Esophagus muscularis mucosa (tissue), 4 donors: ENCODE measurements at places on chromosomes 11 and 22. TPM values are rescaled to one million over a fixed set of nuclear protein-coding genes. Genes with fewer than 3 reads are reported as not detected.

REXO2 gene
- 95.1 TPM for total RNA-seq

EFCAB6 gene
- 3.4 TPM for total RNA-seq

MRE11 gene
- 11.7 TPM for total RNA-seq

OR6X1 gene
- not detected for total RNA-seq

NXPE2 gene
- 0.42 TPM for total RNA-seq

CCDC87 gene
- 0.83 TPM for total RNA-seq

- no peak overlapping the region for H3K4me3 ChIP-seq
- no peak overlapping the region for H3K27ac ChIP-seq
- H3K27me3 ChIP-seq, result no peaks in the 10 kb centered on the region
- no peaks in the 10 kb centered on the region for H3K4me1 ChIP-seq
These were observed 205.8 kb downstream of the ARHGAP42 start for GRCh38 chr11:100892886-100893285.

DNA sequence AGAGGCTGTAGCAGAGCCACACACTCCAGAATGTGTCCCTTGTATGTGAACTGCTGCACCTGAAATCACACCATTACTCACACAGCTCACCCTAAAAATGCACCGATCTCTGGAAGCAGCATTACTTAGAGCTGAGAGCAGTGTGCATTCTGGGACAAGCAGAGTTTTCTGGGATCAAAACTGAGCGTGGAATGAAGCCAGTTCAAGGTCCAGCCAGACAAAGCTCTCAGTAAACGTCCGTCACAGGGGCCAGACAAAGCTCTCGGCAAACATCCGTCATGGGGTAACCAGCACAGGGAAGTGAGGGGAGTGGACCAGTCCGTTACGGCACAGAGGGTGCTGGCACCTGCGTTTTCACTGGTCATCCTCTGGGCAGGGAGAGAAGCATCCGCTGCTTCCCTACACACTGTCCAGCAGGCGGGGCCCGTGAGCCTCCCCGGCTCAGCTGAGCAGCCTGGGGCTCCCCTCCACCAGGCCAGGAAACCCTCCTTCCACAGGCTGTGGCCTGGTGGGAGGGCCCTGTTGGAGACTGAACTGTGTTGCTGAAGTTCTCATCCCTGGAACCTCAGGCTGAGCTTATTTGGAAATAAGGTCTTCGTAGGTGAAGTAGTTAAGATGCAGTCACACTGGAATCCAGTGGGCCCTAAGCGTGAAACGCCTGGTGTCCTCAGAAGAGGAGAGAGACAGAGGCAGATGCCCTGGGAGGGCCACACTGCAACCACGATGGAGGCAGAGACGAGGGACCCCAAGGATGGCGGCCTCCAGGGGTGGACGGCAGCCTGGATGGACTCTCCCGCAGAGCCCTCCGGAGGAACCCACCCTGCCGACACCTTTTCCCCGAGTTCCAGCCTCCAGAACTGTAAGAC, 883.9 kb downstream of the BRD1 start:
- no peak overlapping the region for H3K27ac ChIP-seq
- H3K36me3 ChIP-seq, result no peaks in the 10 kb centered on the region
- peaks cover 43% of the 10 kb centered on the region for H3K27me3 ChIP-seq
- H3K4me3 ChIP-seq, result no peak overlapping the region
- peak; percentile 88 for DNase-seq

DNA sequence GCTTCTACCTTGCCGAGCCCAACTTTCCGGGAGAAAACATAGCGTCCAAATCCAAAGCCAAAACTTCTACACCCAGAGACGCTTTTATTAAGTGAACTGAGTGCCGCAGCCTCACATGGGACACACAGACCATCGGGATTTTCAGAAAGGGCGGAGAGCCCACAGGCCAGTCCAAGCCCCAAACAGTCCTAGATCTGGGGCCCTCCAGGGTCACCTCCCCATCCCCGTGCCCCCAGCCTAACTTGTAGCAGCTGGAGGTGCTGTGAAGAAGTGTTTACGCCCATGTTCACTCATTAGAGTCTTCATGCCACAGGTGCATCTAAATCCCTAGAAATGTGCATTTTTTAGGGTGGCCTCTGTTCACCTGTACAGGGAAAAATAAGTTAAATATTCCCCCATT, 14.1 kb upstream of the ADORA2A start:
- no peaks in the 10 kb centered on the region for H3K27me3 ChIP-seq
- H3K4me1 ChIP-seq, result peaks cover 2% of the 10 kb centered on the region
- H3K27ac ChIP-seq, result no peak overlapping the region
- H3K4me3 ChIP-seq, result no peak overlapping the region
- DNase-seq, result no peak

GRCh38 chr11:109027851-109028250, 363.0 kb downstream of the DDX10 start:
- H3K36me3 ChIP-seq, result no peaks in the 10 kb centered on the region
- H3K4me1 ChIP-seq, result no peaks in the 10 kb centered on the region
- H3K27ac ChIP-seq, result no peak overlapping the region
- DNase-seq, result peak; percentile 37

- H3K4me3 ChIP-seq, result no peak overlapping the region
- peak overlapping the region; percentile 99 for H3K27ac ChIP-seq
- no peak for DNase-seq
- peaks cover 24% of the 10 kb centered on the region for H3K4me1 ChIP-seq
- H3K36me3 ChIP-seq, result peaks cover 53% of the 10 kb centered on the region
- H3K27me3 ChIP-seq, result no peaks in the 10 kb centered on the region
These were observed 2.5 kb downstream of the PCSK7 start for GRCh38 chr11:117229411-117229810.

DNA sequence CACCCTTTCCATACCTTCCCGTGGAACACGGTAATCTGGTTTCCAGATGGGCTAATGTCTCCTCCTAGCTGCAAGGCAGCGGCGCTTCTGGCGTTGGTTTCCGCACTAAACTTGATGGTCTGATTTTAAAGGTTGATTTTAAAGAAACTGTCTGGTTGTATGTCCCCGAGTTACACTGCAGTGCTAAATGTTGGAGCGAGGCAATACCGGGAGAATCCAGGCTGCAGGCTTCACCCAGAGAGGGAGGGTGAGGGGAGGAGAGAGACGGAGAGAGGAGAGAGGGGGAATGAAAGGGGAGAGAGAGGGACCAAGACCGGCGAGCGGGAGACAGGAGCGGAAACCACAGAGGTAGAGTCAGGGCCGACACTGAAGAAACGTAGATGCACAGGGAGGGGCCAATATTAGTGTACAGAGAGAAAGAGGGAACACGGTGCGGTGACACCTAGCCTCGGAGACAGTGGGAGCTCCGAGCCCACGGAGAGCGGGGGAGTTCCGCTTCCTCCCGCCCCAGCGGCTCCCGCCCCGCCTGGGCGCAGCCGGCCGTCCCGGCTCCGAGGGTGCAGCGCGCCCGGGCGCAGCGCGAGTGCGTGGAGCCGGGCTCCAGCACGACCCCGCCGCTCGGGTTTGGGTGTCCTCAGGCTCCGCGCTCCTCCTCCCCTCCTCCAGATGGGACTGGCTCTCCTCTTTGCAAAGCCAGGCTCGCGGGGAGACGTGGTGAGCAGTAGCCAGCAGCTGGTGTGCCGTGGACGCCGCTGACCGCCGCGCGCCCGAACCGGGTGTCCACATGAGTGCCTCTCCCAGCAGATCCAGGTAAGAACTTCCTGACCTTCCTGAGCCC, 71.9 kb upstream of the GRAMD1B start:
- H3K4me1 ChIP-seq, result peaks cover 20% of the 10 kb centered on the region
- H3K27me3 ChIP-seq, result no peaks in the 10 kb centered on the region
- H3K36me3 ChIP-seq, result no peaks in the 10 kb centered on the region
- H3K27ac ChIP-seq, result no peak overlapping the region
- H3K4me3 ChIP-seq, result peak overlapping the region; percentile 50
- no peak for DNase-seq

DNA sequence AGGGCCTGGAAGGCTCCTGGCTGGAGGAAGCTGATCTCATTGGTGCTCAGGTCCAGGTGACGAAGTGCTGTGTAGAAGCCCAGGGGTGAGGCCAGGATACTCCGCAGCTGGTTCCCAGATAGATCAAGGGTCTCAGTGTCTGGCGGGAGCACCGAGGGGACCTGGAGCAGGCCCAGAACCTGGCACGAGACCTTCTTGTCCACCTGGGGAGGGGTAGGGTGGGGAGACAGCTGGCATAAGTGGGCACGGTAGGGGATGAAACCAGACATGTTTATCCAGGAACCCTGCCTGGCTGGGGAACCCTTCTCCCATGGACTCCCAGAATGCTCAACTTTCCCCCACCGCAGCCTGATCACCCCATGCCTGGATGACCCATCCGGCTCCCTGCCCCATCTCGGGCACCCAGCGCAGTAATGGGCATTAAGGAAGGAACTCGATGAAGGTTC, 9.2 kb downstream of the LRRC32 start:
- H3K36me3 ChIP-seq, result peaks cover 50% of the 10 kb centered on the region
- H3K27me3 ChIP-seq, result no peaks in the 10 kb centered on the region
- H3K4me3 ChIP-seq, result no peak overlapping the region

- no peak for DNase-seq
- H3K27me3 ChIP-seq, result no peaks in the 10 kb centered on the region
- H3K4me3 ChIP-seq, result no peak overlapping the region
- peak overlapping the region; percentile 62 for H3K27ac ChIP-seq
These were observed 101.6 kb downstream of the CCDC81 start for GRCh38 chr11:86476109-86476861.

DNA sequence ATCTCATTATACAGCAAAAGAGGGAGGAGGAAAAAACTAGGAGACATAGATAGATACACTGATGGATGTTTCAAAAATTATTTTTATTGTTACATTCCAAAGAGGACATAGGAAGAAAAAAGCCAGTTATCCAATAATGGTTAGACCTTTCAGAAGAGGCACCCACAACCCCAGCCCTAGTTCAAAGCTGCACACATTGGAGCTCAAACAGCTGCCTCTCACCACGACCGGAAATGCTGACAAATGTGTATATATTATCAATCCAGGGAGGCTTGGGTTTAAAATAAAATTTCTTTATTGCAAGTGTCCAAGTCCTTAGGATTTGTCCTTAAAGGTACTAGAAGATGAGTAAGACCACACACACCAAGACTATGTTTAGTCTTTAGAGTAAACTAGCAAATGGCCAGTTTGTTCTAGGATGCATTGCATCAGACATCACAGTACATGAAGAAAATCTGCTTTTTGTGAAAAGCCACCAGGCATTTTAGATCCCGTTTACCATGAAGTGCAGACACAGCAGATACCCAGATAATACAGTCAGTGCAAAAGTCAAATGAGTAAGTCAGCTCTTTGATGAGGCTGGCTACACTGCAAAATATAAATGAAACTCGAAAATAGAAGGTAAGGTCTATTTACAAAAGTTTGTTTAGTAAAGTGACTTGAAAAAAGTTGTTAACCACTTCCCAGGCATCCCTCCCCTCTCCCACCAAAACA, 4.6 kb upstream of the ASCL3 start:
- no peak overlapping the region for H3K27ac ChIP-seq
- H3K36me3 ChIP-seq, result peaks cover 17% of the 10 kb centered on the region
- no peak for DNase-seq
- no peak overlapping the region for H3K4me3 ChIP-seq
- no peaks in the 10 kb centered on the region for H3K27me3 ChIP-seq

GRCh38 chr11:119681361-119681910, 47.6 kb downstream of the NECTIN1 start:
- no peak overlapping the region for H3K27ac ChIP-seq
- peaks cover 19% of the 10 kb centered on the region for H3K4me1 ChIP-seq
- H3K4me3 ChIP-seq, result no peak overlapping the region

DNA sequence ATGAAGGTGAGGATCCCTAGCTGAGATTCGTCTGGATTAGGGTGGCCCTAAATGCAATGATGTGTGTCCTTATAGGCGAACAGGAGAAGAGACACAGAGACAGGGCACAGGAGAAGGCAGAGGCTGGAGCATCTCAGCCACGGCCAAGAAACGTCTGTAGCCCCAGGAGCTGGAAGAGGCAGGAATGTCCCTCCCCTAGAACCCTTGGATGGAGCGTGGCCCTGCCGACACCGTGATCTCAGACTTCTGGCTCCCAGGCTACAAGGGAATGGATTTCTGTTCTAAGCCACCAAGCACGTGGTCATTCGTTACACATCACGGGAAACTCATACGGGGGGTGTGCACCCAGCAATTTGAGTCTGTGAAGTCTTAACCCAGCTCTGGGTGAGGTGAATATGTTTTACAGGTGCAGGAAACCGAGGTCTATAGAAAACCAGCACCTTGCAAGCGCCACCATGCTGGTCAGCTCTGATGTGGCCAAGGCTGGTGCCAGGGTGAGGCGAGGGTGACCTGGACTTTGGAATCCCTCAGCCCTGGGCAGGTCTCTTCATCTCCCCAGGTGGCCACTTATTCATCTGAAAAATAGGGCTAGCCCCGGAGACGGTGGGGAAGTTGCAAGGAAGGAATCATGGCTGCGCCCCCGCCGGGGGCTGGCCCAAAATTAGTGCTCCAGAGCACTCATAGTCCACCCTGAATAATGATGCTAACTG, 89.5 kb upstream of the FGF3 start:
- no peak overlapping the region for H3K4me3 ChIP-seq
- H3K36me3 ChIP-seq, result no peaks in the 10 kb centered on the region
- H3K27me3 ChIP-seq, result peaks cover 87% of the 10 kb centered on the region
- peaks cover 9% of the 10 kb centered on the region for H3K4me1 ChIP-seq
- H3K27ac ChIP-seq, result no peak overlapping the region

- H3K27ac ChIP-seq, result no peak overlapping the region
- H3K4me1 ChIP-seq, result no peaks in the 10 kb centered on the region
- no peaks in the 10 kb centered on the region for H3K27me3 ChIP-seq
These were observed 13.6 kb downstream of the SLC22A12 start for GRCh38 chr11:64604458-64605243.
